Endothelial cell (in vitro differentiated cells): ENCODE measurements at places on chromosomes 16 and 17. TPM values are rescaled to one million over a fixed set of nuclear protein-coding genes. Genes with fewer than 3 reads are reported as not detected.
A peak's percentile ranks its signal among the peaks of the same experiment; 100 is the strongest.

GRCh38 chr17:68011199-68011665 lies 15.0 kb upstream of the C17orf58 start:
- H3K4me1 ChIP-seq, result peaks cover 10% of the 10 kb centered on the region
- no peak overlapping the region for H3K27ac ChIP-seq
- peak; percentile 70 for DNase-seq

DNA sequence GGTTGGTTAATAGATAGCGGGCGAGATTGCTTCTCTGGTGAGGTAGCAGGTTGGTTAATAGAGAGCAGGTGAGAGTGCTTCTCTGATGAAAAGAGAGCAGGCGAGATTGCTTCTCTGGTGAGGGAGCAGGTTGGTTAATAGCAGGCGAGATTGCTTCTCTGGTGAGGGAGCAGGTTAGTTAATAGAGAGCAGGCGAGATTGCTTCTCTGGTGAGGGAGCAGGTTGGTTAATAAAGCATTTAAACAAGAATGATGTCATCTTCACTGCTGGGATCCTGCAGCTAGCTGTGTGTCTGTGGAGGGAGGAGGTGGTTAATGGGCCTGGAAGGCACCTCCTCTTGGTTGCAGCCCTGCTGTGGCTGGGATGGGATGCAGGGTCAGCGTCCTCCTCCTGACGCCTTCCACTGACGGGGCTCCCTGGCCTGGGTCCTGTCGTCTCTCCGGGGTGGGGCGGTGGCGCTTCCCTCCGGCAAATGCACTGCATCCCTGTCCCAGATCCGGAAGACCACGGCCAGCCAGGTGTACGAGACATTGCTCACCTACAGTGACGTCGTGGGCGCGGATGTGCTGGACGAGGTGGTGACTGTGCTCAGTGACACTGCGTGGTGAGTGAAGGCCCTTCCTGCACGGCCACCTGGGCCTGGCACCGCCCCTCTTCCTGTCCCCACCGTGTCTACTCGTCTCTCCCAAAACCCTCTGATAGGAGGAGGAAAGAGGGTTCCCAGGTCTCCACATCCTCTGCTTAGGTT lies 99.2 kb upstream of the ZNF750 start:
- peak overlapping the region; percentile 24 for H3K27ac ChIP-seq
- H3K4me1 ChIP-seq, result no peaks in the 10 kb centered on the region
- H3K36me3 ChIP-seq, result peaks cover 64% of the 10 kb centered on the region
- H3K4me3 ChIP-seq, result peak overlapping the region; percentile 72

DNA sequence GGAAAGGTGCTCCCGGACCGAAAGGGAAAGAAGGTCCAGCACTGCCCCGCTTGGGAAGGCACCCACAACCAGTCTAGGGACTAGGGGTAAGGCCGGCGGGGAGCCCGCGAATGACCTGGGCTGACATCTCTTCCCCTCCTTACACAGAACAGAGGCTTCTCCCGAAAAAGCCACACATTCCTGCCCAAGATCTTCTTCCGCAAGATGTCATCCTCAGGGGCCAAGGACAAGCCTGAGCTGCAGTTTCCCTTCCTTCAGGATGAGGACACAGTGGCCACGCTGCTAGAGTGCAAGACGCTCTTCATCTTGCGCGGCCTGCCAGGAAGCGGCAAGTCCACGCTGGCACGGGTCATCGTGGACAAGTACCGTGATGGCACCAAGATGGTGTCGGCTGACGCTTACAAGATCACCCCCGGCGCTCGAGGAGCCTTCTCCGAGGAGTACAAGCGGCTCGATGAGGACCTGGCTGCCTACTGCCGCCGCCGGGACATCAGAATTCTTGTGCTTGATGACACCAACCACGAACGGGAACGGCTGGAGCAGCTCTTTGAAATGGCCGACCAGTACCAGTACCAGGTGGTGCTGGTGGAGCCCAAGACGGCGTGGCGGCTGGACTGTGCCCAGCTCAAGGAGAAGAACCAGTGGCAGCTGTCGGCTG lies 1.5 kb downstream of the CNP start:
- H3K27me3 ChIP-seq, result peaks cover 26% of the 10 kb centered on the region
- no peak for DNase-seq
- H3K4me1 ChIP-seq, result peaks cover 20% of the 10 kb centered on the region
- peaks cover 23% of the 10 kb centered on the region for H3K36me3 ChIP-seq
- peak overlapping the region; percentile 81 for H3K4me3 ChIP-seq

- H3K27ac ChIP-seq, result no peak overlapping the region
- H3K36me3 ChIP-seq, result peaks cover 20% of the 10 kb centered on the region
- H3K4me1 ChIP-seq, result peaks cover 31% of the 10 kb centered on the region
These were observed 4.0 kb downstream of the WBP2 start for GRCh38 chr17:75850928-75851692.

DNA sequence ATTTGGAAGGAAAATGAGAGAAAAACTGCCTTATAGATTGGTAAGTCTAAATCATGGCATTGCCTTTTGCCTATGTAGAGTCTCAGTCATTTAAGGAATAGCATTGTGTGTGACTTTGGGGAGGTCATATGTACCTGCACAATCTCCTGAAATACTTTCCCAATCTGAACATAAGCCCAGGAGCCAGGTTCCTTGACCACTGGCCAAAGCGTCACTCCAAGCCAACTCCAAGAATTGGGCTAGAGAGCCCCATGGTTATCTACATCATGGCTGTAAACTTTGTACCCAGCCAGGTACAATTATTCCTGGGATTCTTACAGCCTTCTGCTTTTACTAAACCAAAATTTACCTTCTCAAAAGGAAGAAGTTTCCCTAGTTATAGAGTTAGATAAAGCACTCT lies 40.8 kb upstream of the MED13 start:
- H3K27ac ChIP-seq, result no peak overlapping the region
- H3K4me3 ChIP-seq, result no peak overlapping the region
- H3K36me3 ChIP-seq, result no peaks in the 10 kb centered on the region

- no peak overlapping the region for H3K27ac ChIP-seq
- H3K4me3 ChIP-seq, result no peak overlapping the region
- DNase-seq, result no peak
- H3K36me3 ChIP-seq, result no peaks in the 10 kb centered on the region
- H3K27me3 ChIP-seq, result no peaks in the 10 kb centered on the region
- H3K4me1 ChIP-seq, result no peaks in the 10 kb centered on the region
These were observed 77.0 kb upstream of the ZNF423 start for GRCh38 chr16:49932946-49933345.

- H3K27ac ChIP-seq, result no peak overlapping the region
- H3K4me3 ChIP-seq, result no peak overlapping the region
- no peaks in the 10 kb centered on the region for H3K36me3 ChIP-seq
- no peak for DNase-seq
- peaks cover 4% of the 10 kb centered on the region for H3K27me3 ChIP-seq
- H3K4me1 ChIP-seq, result no peaks in the 10 kb centered on the region
These were observed 14.8 kb upstream of the PRPSAP1 start for GRCh38 chr17:76368545-76368944.

GRCh38 chr17:69375229-69375628 lies 39.3 kb upstream of the MAP2K6 start:
- no peak overlapping the region for H3K27ac ChIP-seq
- H3K4me3 ChIP-seq, result no peak overlapping the region
- H3K4me1 ChIP-seq, result no peaks in the 10 kb centered on the region
- H3K27me3 ChIP-seq, result peaks cover 1% of the 10 kb centered on the region
- H3K36me3 ChIP-seq, result no peaks in the 10 kb centered on the region

GRCh38 chr17:48671697-48672171 lies 45.6 kb upstream of the HOXB9 start:
- DNase-seq, result peak; percentile 79
- H3K36me3 ChIP-seq, result no peaks in the 10 kb centered on the region
- H3K27me3 ChIP-seq, result peaks cover 5% of the 10 kb centered on the region
- H3K4me3 ChIP-seq, result peak overlapping the region; percentile 2
- H3K4me1 ChIP-seq, result no peaks in the 10 kb centered on the region

DNA sequence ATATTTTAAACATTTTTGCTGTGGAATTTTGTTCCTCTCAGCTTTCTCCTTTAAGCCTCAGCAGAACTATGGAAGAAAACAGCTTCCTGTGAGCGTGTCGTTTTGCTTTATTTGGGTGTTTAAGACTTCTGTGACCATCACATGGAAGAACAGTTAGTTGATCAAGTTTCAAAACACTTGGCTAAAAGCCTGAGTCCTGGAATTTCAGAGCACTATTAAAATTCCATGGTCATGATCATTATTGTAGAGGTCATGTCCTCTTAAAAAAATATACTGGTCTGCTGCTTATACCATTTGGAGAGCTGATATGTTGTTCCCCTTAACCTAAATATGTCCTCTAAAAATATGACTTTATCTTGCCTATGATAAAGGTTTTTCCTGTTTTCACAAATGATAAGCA lies 12.6 kb upstream of the CDR2 start:
- no peaks in the 10 kb centered on the region for H3K36me3 ChIP-seq
- no peak overlapping the region for H3K27ac ChIP-seq
- no peak overlapping the region for H3K4me3 ChIP-seq
- DNase-seq, result no peak
- no peaks in the 10 kb centered on the region for H3K4me1 ChIP-seq
- H3K27me3 ChIP-seq, result peaks cover 1% of the 10 kb centered on the region

GRCh38 chr17:49146620-49147306 lies 14.2 kb downstream of the B4GALNT2 start:
- no peaks in the 10 kb centered on the region for H3K4me1 ChIP-seq
- H3K4me3 ChIP-seq, result no peak overlapping the region
- no peaks in the 10 kb centered on the region for H3K27me3 ChIP-seq
- no peaks in the 10 kb centered on the region for H3K36me3 ChIP-seq
- H3K27ac ChIP-seq, result no peak overlapping the region

GRCh38 chr17:70332356-70333210 lies 163.3 kb downstream of the KCNJ2 start:
- no peak overlapping the region for H3K27ac ChIP-seq
- H3K4me3 ChIP-seq, result no peak overlapping the region
- H3K36me3 ChIP-seq, result no peaks in the 10 kb centered on the region
- no peaks in the 10 kb centered on the region for H3K27me3 ChIP-seq

DNA sequence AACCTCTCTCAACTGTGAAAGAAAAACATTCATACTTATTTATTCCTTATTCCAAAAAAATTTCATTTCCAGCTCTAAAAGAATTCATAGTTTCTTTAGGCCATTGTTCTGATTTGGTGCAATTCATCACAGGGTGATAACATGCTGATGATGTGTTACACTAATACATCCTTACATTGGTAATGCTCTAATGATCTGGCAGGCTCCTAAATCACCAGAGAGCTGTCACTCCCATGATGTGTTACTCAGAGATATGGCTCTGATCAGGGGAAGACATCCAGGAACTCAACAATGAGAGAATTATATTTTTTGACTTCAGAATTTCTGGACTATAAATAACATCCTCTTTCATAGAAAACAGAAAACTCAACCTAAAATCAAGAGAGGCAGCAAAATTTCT lies 209.3 kb downstream of the CHD9NB start:
- no peak for DNase-seq
- H3K4me3 ChIP-seq, result no peak overlapping the region
- H3K27me3 ChIP-seq, result no peaks in the 10 kb centered on the region
- H3K27ac ChIP-seq, result no peak overlapping the region
- H3K36me3 ChIP-seq, result no peaks in the 10 kb centered on the region
- no peaks in the 10 kb centered on the region for H3K4me1 ChIP-seq

DNA sequence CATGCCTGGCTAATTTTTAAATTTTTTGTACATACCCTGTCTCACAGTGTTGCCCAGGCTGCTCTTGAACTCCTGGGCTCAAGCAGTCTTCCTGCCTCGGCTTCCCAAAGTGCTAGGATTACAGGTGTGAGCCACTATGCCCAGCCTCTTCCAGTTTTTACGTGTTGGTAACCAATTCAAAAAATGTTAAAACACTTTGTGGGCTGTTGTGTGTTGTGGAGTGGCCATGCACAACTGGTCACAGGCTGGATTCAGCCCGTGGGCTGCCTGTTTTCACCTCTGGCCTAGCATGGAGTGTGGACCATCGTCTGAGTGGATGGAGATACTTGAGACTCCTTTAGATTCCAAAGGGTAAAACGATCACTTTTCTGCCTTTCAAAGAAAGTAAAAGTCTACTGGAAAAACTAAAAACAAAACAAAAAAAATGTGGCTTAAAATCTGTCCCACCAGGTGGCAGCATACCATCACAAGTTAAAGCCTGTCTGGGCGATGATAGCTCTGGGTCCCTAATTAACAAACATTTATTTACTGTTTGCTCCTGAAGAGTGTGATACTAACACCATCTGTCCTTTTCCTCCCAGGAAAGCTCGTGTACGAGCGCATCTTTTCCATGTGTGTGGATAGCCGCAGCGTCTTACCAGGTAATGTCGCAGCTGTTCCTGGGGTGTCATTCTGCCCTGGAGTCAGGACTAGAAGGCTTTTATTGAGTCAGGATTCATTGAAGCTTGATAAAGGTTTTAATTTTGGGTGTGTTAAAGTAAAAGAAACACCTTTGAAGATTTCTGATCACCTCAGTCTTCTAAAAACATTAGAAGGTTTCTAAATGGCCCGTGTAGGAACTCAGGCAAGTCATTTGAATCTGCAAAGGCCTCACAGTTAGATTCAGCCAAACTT lies 45.8 kb downstream of the VPS35L start:
- peak; percentile 44 for DNase-seq
- H3K27me3 ChIP-seq, result peaks cover 1% of the 10 kb centered on the region
- no peak overlapping the region for H3K27ac ChIP-seq
- H3K4me1 ChIP-seq, result no peaks in the 10 kb centered on the region
- H3K4me3 ChIP-seq, result no peak overlapping the region
- peaks cover 9% of the 10 kb centered on the region for H3K36me3 ChIP-seq

- no peak overlapping the region for H3K4me3 ChIP-seq
- no peak overlapping the region for H3K27ac ChIP-seq
- no peaks in the 10 kb centered on the region for H3K36me3 ChIP-seq
- DNase-seq, result no peak
- H3K4me1 ChIP-seq, result no peaks in the 10 kb centered on the region
These were observed 9.0 kb downstream of the HLF start for GRCh38 chr17:55273579-55274354.

DNA sequence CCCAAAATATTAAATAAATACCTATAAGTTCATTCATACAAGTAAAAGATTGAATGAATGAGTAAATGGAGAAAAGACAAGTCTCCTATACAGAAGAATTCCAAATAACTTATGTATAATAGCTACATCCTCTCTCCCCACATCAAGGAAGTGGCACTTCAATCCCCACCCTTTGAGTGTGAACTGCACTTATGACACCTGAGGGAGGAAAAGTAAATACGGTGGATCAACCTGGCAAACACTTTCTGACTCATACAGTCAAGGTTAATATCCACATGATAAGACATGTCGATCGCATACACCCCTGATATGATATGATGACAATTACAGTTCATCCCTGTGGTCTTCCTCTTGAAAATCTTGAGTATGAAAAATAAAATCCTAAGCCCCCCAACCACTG lies 18.0 kb downstream of the SLFN12L start:
- no peaks in the 10 kb centered on the region for H3K27me3 ChIP-seq
- no peak for DNase-seq
- H3K4me1 ChIP-seq, result no peaks in the 10 kb centered on the region
- no peak overlapping the region for H3K4me3 ChIP-seq
- no peaks in the 10 kb centered on the region for H3K36me3 ChIP-seq

DNA sequence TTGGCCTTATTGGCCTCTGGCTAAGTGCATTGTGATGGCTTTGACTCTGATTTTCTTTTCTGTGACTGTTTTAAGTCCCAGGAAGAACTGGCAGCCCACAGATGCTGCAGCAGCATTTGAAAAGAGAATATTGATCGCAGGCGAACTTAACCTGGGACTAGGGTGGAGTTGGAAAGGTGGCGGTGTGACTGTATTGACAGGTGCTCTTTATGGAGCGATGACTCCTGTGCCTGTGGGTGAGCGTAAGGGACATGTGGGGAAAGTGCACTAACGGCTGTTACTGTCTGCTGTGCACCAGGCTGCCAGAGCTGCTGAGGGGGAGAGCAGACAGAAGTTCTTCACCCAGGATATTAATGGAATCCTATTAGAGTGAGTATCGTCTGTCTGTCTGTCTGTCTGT lies 21.3 kb downstream of the UBN1 start:
- H3K27ac ChIP-seq, result no peak overlapping the region
- peaks cover 4% of the 10 kb centered on the region for H3K27me3 ChIP-seq
- no peaks in the 10 kb centered on the region for H3K4me1 ChIP-seq
- peaks cover 50% of the 10 kb centered on the region for H3K36me3 ChIP-seq
- DNase-seq, result no peak

The TCF25 gene
- 210 TPM for total RNA-seq

The CDH5 gene
- 1,308 TPM for total RNA-seq

The CIBAR2 gene
- total RNA-seq, result not detected

The CDR2L gene
- total RNA-seq, result 33.2 TPM
